Left renal cortex interstitium (tissue), 4 donors: ENCODE measurements at places on chromosomes 1 and 21.

- DNase-seq, result no peak
Observed at GRCh38 chr1:42941640-42942330, 16.9 kb downstream of the SLC2A1 start.

DNA sequence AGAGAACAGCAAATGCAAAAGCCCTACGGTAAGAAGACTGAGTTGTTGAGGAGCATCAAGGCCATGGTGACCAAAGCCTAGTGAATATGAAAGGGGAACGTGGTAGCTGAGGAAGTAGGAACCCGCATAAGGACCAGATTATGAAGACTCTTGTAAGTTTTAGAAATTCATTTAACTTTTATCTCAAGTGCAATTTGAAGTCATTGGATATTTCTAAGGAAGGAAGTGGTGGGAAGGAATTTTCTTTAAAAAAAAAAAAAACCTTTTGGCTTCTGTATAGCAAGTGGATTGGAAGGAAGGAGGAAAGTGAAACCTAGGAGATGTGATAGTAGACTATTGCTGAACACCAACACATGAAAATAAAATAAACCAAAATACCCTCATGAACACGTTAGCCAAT is 119.0 kb downstream of the TNFSF18 start:
- DNase-seq, result no peak

DNA sequence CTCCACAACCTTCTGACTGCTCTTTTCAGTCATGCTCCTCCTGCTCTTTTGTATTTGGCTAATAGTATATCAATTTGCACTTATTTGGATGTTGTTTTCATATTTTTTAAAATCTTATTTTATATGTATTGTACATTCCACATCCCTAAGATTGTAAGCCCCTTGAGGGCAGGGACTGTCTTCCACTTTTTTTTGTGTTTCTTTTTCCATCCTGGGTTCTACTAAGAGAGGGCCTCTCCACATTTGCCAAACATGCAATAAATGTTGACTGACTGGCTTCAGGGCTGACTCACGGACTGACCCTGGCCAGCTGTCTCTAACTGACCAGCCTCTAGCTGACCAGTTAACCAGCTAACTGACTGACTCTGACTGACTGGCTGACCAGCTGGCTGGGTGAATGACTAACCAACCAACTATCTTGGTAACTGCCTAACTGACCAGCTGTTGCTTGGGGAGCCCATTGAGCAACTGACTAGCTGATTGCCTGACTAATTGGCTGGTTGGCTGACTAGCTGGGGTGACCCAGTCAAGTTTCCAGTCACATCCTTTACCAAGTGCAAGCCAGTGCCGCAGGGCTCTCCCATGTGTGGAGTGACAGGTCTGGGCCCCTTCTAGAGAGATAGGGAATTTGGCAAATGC is 16.1 kb downstream of the CSF1 start:
- DNase-seq, result no peak

DNA sequence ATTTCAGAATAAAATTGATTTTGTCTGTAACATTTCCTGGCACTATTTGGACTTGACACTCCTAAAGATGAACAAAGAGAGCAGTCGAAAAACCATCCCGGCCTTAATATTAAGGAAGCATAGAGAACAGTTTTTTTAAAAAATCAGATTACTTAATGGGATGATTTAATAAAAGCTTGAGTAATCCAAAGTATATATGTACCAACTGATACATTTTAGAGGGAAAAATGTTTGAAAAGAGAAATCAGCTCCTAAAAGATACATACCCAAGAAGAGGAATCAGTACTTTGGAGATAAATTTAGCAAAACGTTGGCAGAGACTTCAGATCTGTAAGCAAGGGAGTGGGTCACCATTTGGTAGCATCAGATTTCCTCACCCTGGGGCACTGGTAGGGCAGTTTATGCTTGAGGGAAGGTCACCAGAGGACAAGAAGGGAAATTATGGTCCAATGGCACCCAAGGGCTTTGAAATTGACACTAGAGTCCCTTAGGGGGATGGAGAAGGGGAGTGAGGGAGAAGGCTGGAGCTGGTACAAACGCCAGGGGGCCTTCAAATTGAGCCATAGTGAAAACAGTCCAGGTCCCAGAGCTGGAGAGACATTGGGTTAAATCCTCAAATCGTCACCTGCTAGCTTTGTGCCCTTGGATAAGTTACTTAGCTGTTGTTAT is 5.9 kb downstream of the SLAMF7 start:
- no peak for DNase-seq

- no peak for DNase-seq
Observed at GRCh38 chr1:116740746-116741145, 13.5 kb upstream of the CD2 start.

- DNase-seq, result no peak
Observed at GRCh38 chr1:199353906-199354305, 673.6 kb upstream of the NR5A2 start.

- no peak for DNase-seq
Observed at GRCh38 chr1:117312453-117313138, 54.7 kb upstream of the MAN1A2 start.
